ENCODE measurements at places on chromosomes 11 and 22.

DNA sequence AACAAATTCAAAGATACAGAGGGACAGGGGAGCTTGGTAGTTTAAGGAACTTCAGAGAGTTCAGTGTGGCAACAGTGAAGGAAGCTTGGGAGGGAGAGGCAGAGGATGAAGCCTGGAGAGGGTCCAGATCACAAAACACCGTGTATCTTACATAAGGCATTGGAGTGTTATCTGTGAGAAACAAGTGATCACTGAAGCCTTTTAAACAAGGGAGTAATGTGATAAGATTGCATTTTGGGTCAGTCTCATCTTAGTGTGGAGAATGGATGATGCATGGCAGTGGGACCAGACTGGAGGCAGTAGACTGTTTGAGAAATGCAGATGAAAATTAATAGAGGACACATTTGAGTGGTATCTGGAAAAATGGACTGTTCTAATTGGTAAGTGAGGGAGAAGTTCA, 79.4 kb downstream of the EXT2 start:
- no peak for DNase-seq

- no peak for DNase-seq
Observed at GRCh38 chr11:66912911-66913310, 45.3 kb downstream of the PC start.

GRCh38 chr22:31646186-31647019, 15.6 kb downstream of the PISD start:
- no peak for DNase-seq

DNA sequence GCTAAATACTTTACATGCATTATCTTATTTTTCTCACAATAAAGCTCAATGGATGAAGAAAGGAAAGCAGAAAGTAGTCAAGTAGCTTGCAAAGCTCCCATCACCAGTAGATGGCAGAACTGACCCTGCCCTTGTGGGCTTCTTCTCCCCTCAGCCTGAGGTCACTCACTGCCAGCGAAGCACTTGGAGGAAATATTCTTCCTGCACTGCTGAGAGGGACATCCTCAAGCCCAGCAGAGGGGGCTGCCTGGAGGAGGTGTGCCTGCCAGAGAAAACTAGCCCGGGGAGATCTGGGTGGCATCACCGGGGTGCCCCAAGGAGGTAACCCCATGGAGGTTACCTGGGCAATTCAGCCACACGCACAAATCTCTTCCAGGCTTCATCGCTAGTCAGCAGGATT, 6.6 kb downstream of the APOL4 start:
- DNase-seq: no peak

DNA sequence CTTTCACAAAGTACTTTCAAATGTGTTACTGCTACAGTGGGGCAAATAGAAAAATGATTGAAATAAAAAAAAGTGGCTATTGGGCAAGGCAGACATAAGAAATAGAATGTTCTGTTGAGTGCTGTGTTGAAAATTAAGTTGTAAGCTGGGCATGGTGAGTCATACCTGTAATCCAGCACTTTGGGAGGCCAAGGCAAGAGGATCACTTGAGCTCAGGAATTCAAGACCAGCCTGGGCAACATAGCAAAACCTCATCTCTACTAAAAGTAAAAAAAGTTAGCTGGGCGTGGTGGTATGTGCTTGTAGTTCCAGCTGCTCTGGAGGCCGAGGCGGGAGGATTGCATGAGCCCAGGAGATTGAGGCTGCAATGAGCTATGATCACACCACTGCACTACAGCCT, 26.9 kb upstream of the LDHA start:
- DNase-seq: no peak

DNA sequence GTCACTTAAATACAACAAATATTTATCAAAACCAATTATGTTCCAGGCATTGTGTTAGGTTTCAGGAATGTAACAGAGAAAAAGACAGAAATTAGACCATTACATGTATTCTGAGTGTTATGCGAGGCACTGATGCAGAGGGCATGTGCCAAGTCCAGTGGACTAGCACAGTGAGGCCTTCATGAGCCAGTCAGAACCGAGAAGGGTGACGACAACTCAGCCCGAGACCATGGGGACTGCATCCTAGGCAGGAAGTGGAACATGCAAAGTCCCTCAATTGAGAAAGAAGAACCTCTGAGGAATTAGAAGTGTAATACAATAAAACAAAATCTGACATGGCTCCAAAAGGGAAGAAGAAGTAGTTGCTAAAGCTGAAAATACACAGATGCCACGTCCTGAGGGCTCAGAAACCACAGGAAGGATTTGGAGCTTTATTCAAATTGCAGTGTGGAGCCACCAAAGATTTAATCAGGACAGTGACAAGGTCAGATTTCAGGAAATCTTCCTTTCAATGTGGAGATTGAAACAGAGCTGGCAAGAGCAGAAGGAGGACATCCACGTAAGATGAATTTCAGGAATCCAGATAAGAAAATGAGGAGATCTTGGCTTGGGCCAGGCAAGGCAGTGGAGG, 529.6 kb downstream of the NTM start:
- DNase-seq: no peak

- DNase-seq: no peak
Observed at GRCh38 chr11:9029422-9029821, 25.6 kb upstream of the NRIP3 start.

Data from stimulated activated CD4-positive, alpha-beta T cell treated with anti-CD3 and anti-CD28 coated beads, Interleukin-1b, Interleukin-23, amount 100 ng/mL, for 1 hour (primary cell).